NCI-H2081 (cell line): ENCODE measurements at places on chromosomes 12 and 14.
A peak's percentile ranks its signal among the peaks of the same experiment; 100 is the strongest.

DNA sequence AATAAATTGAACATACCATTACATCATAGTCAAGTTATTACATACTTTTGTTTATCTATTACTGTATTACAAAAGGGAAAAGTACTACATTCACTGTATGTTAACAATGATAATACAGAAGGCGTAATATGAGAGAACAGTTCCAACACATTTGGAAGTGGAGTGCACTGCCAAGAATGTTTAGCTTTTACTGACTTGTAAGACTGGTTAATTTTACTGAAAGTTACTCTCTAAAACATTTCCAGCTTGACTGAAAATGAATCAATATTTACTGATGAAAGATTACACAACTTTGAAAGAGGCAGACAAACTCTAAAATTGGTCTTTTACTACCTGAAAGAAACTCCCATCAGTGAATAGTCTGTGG lies 728.5 kb downstream of the FSCB start:
- no peak for DNase-seq

DNA sequence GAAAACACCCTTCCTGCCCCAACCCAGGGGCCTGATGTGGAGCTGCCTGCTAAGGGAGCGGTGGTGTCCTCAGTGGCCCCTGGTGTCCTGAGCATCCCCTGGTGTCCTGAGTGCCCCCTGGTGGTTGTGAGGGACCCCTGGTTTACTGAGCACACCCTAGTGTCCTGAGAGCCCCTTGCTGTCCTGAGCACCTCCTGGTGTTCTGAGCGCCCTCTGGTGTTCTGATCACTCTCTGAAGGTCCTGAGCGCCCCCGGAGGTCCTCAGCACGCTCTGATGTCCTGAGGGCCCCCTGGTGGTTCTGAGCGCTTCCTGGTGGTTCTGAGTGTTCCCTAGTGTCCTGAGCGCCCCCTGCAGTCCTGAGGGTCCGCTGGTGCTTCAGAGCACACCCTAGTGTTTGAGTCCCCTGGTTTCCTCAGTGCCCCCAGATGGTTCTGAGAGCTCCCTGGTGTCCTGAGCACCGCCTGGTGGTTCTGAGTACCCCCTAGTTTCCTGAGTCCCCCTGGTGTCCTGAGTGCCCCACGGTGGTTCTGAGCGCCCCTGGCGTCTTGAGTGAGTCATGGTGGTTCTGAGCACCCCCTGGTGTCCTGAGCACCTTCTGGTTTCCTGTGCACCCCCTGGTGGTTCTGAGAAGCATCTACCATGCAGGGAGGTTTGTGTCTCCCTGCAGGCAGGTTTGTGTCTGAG lies 1004.2 kb downstream of the TMEM121 start:
- DNase-seq: no peak

GRCh38 chr14:79050787-79051727 lies 880.9 kb downstream of the NRXN3 start:
- DNase-seq: no peak

DNA sequence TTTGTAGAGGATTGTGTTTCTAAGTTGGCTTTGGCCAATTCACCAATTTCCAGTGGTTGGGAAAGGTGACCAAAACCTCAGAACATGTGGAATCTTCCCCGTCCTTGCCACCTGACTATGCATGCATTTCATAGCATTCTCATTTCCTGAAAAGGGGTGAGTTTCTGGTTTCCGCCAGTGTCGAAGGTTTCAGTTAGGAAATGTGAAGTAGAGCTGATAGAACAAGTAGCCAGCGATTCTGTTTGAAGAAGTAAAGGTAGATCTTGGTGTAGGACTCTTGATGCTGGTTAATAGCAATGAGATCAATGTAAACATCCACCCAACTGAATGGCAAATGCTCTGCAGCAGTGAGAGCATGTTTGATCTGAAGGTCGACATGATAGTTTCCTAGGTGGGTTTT lies 15.9 kb downstream of the SMOC1 start:
- no peak for DNase-seq

DNA sequence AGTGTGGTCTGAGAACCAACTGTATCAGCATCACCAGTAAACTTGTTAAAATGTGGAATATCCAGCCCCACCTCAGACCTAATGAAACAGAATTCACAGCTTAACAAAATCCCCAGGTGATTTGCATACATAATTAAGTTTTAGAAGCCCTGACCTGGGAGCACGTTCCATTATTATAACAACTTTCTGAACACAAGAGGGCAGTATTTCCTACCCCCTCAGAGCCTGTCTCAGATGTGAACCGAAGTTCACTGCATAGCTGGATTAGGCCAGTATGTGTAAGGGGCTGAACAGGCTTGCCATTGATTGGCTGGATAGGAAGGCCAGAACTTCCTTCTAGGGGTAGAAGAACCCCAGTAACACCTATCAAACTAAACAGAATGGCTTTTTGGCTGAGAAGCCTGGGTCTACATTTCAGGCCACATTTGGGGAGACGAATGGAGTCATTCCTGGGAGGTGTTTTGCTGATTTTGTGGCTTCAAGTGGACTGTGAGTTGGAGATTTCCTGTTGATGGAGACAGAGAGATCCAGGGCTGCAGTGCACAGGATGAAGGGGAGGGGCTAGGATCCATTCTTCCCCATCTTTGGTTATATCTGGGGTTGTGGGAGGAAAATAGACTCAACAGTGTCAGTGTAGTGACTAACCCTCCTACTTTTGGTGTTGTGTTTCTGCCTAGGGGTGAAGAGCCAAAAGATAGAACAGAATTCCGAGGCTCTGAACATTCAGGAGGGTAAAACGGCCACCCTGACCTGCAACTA lies 94.7 kb upstream of the OR4E1 start:
- no peak for DNase-seq

GRCh38 chr14:103854822-103855733 lies 7.7 kb upstream of the PPP1R13B start:
- no peak for DNase-seq

DNA sequence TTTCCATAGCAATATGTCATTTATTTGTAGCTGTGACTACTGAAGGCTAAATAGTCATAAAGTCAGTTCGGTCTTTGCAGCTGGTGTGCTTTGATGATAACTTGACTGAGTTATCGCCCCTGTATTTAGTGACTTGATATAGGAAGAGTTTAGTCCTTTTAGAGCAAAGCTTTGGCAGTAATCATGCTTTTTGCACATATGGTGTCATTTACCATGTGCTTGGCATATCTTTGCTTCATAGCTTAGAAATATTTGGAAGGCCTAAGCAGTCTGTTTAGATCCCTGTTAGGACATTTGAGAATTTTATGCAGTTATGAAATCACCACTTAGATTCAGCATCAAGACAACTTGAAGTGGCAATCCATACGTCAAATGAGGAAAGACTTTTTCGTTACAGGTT lies 31.6 kb downstream of the POLR3B start:
- DNase-seq: no peak

DNA sequence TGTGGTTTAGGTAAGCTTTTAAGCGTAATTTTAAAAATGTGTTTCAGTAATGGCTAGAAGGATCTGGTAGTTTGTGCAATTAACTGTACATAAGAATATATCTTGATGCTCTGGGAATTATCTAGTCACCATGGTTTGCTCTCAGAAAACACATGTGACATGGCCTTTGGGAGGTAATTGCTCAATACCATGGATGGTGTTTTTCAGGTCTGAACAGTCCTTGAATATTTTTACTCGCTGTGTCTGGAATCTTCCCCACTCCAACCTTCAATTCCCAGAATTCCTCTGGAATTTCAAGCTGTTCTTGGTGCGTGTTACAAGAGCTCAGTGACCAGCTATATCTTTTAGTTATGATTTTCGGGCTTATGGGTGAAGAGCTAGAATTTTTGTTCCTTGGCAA lies 85.3 kb downstream of the DAAM1 start:
- DNase-seq: no peak

DNA sequence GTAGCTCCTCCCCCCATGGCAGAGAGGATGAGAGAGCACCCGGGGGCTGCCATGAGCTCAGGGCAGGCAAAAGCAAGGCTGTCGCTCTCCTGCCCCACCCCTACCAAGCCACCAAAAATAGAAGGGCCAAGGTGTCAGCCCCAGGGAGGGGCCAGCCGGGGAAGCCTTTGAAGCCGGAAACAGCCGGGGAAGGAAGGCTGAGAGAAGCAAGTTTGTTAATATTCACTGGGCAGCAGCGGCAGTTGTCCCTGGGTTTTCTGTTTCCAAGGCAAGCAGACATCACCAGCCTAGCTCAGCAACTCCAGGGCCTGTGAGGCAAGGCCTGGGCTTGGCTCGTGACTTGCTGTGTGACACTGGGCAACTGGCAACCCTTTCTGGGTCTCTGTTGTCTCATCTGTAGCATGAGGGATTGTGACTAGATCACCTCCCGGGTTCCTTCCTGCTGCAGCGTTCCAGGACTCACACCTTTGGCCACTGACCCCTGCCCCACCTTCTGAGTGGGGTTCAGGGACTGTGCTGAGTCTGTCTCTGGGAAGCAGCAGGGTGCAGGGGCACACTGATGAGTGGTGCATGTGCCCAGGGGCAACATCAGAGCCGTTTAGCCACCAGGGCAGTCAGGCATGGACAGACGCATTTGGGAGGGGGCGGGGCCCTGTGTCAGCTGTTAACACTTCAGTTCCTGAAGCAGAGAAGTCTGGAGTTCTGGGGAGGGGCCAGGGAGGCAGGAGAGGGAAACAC lies 24.3 kb downstream of the SYNDIG1L start:
- no peak for DNase-seq

GRCh38 chr12:30908076-30908721 lies 18.3 kb upstream of the TSPAN11 start:
- no peak for DNase-seq

DNA sequence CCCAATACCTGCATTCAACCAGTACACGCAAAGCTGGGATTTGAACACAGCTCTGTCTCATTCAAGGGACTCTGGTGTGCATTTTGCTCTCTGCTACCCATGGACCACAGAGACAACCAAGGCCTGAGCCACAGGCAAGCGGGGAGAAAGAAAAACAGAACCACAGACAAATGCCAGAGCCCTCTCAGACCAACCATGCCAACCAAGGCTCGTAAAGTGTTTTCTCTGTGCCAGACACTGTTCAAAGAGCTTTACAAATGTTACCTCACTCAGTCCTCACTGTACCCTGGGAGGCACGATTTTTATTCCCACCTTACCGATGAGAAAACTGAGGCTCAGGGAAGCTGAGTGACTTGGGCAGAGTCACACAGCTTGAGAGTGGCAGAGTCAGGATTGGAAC lies 32.4 kb upstream of the EML1 start:
- no peak for DNase-seq

DNA sequence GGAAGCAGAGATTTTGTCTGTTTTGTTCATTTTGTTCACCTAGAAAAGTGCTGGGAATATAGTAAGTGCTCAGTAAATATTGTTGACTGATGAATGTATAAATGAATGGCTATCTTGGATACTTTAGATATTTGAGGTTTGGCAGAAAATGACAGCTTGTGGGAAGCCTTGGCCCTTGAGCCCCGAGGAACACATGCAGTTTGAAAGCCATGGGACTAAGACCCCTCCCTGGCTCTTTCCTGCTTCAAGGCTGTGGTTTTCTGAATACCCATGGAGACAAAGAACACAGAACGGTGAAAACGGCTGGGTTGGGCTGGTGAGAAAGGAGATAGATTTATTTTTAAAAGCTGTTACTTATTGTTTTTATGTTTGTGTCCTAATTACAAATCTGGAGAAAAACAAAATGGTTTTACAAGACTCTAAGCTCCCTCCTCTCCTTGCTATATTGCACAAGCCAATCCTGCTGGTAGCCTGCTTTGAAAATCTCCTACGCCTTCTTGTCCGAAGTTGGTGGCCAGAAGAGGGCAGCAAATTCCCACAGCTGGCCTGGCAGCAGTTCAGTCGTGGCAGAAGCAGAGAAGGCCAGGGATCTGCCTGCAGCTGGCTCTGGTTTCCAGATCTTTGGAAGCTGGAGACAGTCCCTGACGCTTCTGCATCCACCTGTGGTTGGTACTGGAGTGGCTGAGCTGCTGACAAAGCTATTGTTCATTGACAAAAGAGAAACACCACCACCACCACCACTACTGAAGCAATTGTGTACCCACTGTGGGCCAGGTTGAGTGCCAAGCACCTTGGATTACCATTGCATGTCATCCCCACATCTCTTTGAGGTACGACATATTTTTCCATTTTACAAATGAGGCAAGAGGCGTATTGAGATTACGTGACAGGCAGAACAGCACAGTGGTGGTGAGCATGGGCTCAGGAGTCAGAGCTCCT lies 5.2 kb upstream of the KRT85 start:
- peak; percentile 67 for DNase-seq

- DNase-seq: no peak
These were observed 146.8 kb upstream of the KITLG start for GRCh38 chr12:88726806-88727720.

DNA sequence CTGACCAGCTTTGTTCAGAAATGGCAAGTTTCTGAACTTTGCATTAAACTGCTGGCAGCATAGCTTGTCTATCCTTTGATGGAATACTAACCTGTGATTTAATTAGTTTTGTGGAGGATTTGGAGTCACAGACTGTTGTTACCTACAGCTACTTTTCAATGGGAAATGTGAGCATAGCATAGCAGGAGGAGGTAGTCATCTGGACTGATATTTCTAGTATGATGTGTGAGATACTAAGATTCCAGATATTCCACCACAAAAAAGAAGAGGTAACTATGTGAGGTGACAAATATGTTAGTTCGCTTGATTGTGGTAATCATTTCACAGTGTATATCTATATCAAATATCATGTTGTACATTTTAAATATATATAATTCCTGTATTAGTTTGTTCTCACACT lies 833.0 kb downstream of the SLC6A15 start:
- no peak for DNase-seq

GRCh38 chr12:67364228-67364627 lies 95.1 kb downstream of the CAND1 start:
- DNase-seq: peak; percentile 17

DNA sequence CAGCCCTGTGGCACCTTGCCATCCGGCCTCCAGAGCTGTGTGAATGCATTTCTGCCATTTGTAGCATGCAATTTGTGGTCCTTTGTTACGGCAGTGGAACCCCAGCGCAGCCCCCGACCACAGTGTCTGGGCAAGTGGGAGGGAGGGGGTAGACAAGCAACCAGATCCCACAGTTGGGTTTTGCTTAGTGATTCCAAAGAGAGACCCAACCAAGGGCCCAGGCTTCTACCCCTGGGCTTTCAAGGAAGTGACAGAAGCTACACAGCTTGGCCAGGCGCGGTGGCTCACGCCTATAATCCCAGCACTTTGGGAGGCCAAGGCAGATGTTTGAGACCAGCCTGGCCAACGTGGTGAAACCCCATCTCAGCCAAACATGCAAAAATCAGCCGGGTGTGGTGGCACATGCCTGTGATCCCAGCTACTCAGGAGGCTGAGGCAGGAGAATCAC lies 17.8 kb downstream of the ZBTB42 start:
- DNase-seq: no peak

DNA sequence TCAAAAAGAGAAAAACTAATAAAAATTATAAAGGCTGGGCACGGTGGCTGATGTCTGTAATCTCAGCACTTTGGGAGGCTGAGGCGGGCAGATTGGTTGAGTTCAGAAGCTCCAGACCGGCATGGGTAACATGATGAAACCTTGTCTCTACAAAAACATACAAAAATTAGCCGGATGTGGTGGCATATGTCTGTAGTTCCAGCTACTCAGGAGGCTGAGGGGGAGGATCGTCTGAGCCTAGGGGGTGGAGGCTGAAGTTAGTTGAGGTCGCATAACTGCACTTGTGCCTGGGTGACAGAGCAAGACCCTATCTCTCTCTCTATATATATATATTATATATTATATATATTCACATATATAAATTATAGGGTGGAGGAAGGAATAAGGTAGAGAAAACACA lies 32.5 kb upstream of the ANO2 start:
- no peak for DNase-seq
